ENCODE measurements at places on chromosomes 7 and 10. TPM values are rescaled to one million over a fixed set of nuclear protein-coding genes. Genes with fewer than 3 reads are reported as not detected.

Gene FBXO24
- total RNA-seq, result 0.33 TPM

Gene CPA1
- not detected for total RNA-seq

Gene CALML3
- not detected for total RNA-seq

Gene DPYSL4
- total RNA-seq, result 1.3 TPM

Gene SVIL
- 261 TPM for total RNA-seq

Gene POM121
- total RNA-seq, result 6.6 TPM

Gene SEMA3D
- total RNA-seq, result 2.6 TPM

Gene FAM237B
- total RNA-seq, result not detected

Gene ADRB1
- under 0.01 TPM for total RNA-seq

Gene TAS2R5
- total RNA-seq, result 1.7 TPM

Gene ZPBP
- not detected for total RNA-seq

Gene PCLO
- 0.33 TPM for total RNA-seq

Gene IL2RA
- not detected for total RNA-seq

Gene CPN1
- not detected for total RNA-seq

Gene CC2D2B
- not detected for total RNA-seq

Gene NRAP
- not detected for total RNA-seq

Gene CTAGE8
- not detected for total RNA-seq

Gene EN2
- total RNA-seq, result not detected

Gene PNLIPRP2
- not detected for total RNA-seq

Gene ZP3
- 0.87 TPM for total RNA-seq

Gene SDK1
- total RNA-seq, result 22.8 TPM

Gene FAM200A
- 10.8 TPM for total RNA-seq

Gene GPR141
- not detected for total RNA-seq

Gene ZC3HAV1L
- total RNA-seq, result 7.1 TPM

Gene SRRM3
- 2.8 TPM for total RNA-seq

Gene KCNMA1
- 44.8 TPM for total RNA-seq

Gene SPDYE1
- not detected for total RNA-seq

Gene OR2A42
- total RNA-seq, result not detected

Gene MLXIPL
- not detected for total RNA-seq

Gene ANXA8
- 0.15 TPM for total RNA-seq

Gene TYW1B
- total RNA-seq, result 5.8 TPM

Gene CHST12
- total RNA-seq, result 6.3 TPM

Gene PTEN
- total RNA-seq, result 190 TPM

Gene BICC1
- total RNA-seq, result 72.9 TPM

Gene NXPH1
- not detected for total RNA-seq

Measured in smooth muscle cell of trachea (primary cell).